Vagina (tissue), 2 donors: ENCODE measurements at places on chromosomes 16 and 17.

DNA sequence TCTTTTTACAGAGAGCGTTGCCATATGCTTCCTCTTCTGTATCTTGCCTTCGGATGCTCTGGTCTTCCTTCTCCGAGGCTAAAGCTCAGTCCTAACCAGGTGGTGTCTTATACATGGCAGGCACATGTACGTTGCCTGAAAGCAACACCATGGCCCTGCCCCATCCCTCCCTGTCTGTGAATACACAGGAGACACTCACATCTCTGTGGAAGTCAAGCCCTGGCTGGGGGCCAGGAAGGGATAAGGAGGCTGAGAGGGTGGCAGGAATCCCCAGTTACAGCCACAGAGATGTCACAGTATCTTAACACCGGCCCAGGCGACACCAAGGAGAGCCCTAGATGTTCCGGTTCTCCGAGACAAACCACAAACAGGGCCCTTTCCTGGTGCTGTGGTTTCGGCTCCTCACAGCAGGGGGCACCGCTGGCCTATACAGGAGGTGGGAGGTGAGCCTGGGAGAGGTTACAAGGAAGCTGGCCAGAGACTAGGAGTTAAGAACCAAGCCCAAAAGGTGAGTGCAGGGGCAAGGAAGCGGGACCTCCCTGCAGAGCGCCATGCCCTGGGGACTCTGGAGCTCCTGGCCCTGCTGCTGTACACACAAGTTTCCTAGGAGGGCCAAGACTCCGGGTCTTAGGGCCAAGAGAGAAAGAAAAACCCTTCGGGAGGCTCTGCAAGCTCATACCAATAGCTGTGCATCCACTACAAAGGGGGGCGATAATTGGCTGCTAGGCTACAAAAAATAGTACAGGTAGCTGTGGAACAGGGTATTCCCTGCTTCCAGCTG lies 41.7 kb downstream of the SRL start:
- no peak for DNase-seq

GRCh38 chr16:27109666-27110523 lies 43.2 kb downstream of the C16orf82 start:
- DNase-seq: peak; percentile 72

DNA sequence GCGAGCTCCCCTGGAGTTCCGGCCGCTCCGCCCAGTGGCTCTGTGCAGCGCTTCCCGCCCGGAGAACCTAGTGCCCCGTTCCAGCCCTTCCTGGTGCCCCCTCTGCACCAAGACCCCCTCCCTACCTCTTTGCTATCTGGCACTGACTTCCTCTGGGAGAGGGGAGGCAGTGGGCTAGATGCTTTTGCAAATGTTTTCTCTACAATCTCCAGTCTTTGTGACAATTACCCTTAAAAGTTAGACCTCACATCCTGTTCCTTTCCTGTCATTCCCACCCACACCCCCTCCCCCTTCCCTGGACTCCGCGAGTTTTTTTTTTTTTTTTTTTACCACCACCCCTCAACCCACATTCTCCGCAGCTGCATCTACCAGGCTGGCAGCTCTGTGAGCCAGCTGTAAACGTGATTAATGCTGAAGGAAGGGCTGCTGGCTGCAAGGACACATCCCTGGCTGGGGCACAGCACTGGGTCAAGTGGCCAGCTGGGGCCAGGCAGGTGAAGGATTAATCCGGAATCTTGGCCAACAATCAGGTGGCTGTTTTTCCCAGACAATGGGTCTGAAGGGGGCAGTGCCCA lies 101.5 kb downstream of the MGAT5B start:
- no peak for DNase-seq

DNA sequence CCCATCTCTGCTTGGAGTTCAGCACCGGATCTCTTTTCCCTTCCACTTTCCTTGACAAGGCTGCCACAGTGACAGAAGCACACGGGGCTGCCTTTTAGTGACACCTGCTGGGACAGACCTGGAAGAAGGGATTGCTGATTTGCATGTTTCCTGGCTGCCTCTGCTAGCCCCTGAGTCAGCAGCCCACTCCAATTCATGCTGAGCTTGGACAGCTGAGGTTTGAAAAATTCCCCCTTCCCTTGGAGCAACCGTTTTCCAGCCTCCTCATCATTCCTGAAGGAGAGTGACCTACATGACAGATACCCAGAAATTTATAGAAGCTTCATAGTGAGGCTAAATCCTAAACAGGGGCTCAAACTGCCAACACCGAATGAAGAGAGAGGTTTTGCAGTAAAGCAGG lies 18.8 kb upstream of the RBL2 start:
- DNase-seq: no peak

GRCh38 chr16:64892835-64893785 lies 228.8 kb downstream of the CDH11 start:
- DNase-seq: no peak
